ENCODE measurements at places on chromosomes 5 and 9.

- DNase-seq, result no peak
Observed at GRCh38 chr9:130212543-130213297, 40.5 kb downstream of the NCS1 start.

DNA sequence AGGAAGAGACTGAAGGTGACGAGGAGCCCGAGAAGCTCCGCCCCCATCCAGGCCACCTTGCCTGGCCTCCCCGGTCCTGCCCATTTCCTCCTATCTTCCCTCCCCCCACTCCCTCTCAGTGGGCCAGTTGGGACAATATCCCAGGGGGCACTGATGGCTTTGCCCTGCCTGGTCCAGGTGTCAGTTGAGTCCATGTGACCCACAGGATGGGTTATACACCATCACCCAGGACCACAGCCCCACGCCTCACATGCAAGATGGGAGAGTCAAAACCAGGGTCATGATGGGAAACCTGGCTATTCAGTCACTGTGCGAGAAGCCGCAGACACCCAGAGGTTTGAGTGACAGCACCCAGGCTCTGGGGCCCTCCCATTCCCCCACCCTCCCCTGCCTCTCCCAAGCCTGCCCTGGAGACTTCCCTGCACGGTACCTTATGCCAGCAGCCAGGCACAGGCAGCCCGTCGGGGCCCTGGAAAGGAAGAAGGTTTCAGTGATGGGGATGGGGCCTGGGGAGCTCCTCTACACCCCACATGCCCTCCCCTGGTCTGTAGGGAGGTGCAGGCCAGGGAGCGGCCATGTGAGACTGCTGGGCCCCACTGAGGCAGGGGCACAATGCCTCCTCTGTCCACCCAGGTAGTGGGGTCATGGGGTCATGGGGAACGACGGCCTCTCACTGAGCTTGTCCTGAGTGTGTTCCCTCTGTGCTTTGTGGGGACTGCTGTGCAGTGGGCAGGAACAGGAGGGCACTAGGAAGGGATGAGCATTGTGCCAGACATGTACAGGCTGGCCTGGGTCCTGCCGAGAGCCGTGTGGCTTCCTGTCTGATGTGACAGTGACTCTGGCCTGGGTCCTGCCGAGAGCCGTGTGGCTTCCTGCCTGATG, 6.3 kb upstream of the PHYKPL start:
- DNase-seq, result no peak

- DNase-seq, result no peak
Observed at GRCh38 chr5:41834506-41834905, 35.7 kb downstream of the OXCT1 start.

- peak; percentile 39 for DNase-seq
Observed at GRCh38 chr5:375921-376798, 54.6 kb downstream of the AHRR start.

- DNase-seq, result no peak
Observed at GRCh38 chr9:80968611-80969010, 720.7 kb downstream of the TLE1 start.

DNA sequence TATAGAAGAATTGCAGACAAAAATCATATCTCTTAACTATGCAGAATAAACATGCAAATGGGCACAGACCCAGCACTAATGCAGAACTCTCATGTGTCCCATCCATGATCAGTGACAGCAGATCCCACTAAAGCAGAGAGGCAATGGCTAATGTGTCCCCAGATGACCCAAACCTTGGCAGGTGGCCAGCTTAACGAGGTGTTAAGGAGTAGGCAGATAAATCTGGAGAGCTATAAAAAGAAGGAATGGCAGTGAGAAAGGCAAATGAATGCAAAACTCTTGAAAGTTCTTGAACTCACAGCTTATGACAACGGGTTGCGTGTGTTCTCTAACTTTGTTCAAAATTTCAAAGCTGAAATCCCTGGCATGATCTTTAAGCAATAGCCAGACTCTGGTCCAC, 265.4 kb downstream of the RASEF start:
- no peak for DNase-seq

DNA sequence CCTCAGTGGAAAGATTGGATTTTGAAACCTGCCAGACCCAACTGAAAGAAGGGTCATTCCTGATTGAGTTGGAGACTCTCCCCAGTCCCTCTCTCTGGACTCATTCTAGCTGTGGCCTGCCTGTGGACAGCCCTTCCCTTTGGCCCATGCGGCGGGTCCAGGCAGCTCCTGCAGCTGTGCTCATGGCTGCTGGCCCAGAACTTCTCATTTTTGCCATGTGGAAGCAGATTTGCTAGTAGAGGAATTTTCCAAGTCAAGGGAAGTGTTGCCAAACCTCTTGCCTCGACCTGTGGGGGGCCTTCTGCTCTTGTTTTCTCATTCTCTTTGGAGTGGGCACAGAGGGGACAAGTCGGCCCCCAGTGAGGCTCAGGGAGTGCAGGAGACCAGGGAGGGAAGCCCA, 89.2 kb downstream of the ANKRD33B start:
- peak; percentile 47 for DNase-seq

DNA sequence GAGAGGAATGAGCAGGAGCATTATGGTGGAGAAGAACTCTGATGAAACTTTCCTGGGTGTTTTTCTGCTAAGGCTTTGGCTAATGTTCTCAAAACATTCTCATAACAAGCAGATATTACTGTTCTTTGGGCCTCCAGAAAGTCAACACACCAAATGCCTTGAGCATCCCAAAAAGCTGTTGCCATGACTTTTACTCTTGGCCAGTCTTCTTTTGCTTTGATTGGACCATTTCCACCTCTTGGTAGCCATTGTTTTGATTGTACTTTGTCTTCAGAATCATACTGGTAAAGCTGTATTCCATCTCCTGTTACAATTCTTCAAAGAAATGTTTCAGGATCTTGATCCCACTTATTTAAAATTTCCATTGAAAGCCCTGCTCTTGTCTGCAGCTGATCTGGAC, 139.6 kb downstream of the MAN2A1 start:
- DNase-seq, result no peak

DNA sequence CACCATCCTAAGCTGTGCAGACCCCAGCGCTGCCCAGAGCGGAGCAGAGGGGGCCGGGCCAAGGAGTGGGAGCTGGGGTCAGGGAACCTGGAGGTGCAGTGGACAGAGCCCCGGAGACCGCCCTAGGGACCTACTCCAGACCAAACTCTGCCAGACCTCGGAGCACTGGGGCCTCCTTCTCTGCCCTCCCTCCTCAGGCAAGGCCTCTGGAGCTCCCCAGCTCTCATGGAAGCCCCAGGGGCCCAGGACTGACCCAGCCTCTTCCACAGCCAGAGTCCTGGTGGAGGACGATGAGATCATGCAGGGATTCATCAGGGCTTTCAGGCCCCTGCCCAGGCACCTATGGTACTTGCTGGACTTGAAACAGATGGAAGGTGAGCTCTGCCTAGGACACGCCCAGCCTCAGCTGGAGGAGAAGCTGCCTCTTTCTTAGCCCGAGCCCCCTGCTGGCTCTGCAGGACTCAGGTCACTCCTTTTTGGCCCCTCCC, 3.6 kb downstream of the PAEP start:
- DNase-seq, result no peak

DNA sequence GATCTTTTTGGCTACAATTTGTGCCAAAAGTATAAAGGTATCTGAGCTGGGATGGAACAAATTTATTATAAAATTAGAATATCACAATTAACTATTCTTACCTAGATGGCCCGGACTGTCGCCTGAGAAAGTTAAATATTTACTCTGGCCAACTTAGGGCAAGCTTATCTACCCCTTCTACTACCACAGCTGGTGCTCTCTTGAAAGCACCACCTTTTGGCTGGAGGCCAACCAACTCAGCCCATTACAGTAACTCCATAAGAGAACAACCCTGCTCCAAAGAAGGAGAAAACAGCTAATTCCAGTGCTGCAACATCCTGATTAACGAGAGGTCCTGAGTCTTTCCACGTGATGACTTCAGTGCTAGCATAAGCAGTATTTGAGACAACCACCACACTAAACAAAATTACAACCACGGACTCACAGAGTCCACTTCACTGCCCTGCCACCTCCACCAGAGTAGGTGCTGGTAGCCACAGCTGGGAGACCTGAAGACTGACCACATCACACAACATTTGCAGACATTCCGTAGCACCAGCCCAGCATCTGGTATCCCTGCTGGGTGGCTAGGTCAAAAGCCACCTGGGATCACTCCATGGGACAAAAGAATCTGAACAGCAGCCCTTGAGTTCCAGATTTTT, 43.2 kb downstream of the RGMB start:
- no peak for DNase-seq

- no peak for DNase-seq
Observed at GRCh38 chr5:96636046-96636445, 26.1 kb upstream of the CAST start.

GRCh38 chr9:37417857-37418618, 4.5 kb upstream of the GRHPR start:
- no peak for DNase-seq

- no peak for DNase-seq
Observed at GRCh38 chr5:134095887-134096589, 18.4 kb upstream of the TCF7 start.

DNA sequence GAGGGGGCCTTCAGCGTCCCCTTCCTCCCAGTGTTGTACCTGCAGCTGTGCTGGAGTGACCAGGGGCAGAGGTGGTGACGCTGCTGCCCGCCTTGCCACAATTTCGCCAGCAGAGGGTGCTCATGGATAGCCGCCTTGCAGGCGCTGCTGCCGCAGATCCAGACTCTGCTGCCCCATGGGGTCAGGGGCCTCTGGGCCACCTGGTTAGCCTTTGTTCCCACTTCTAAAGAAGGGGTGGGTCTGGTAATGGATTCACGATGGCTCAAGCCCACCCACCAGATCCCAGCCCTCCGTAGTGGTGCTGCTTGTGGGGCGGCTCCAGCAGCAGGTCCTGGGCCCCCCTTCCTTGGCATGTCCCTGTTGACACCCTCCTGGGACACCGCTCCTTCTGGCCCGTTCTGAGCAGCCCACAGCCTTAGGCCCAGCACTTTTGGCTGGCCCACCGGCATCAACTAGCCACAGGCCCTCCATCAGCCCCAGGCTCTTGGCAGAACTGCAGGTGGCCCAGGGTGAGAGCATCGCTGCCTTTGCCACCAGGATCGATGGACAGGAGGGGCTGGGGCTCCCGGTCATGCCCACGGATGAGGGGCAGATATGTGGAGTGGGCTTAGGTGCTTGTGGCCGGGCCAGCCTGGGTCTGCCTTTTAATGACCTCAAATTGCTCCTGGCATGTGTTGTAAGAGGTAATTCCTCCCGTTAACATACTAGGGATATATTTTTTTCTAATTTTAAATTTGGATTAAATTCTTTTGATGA, 57.2 kb downstream of the COL5A1 start:
- DNase-seq, result peak; percentile 71

- no peak for DNase-seq
Observed at GRCh38 chr5:761854-762710, 22.4 kb downstream of the ZDHHC11B start.

DNA sequence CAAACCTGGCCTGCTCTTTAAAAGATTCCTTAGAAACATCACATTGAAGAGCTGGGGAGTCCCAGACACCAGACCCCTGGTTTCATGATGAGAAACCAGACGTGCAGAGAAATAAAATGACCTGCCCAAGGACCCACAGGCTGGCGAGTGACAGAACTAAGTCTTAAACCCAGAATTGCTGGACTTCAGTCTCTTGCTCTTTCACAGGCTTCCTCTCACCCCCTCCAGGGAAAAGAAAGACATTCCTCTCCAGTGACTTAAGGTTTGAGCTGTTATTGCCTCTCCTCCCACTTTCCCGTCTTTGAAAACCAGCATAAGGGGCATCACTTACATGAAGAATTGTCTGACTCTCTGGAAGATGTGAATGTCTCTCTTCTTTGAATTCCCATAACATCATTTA, 535.2 kb downstream of the IRX1 start:
- no peak for DNase-seq

- peak; percentile 46 for DNase-seq
Observed at GRCh38 chr9:134922066-134922931, 4.6 kb upstream of the FCN1 start.

DNA sequence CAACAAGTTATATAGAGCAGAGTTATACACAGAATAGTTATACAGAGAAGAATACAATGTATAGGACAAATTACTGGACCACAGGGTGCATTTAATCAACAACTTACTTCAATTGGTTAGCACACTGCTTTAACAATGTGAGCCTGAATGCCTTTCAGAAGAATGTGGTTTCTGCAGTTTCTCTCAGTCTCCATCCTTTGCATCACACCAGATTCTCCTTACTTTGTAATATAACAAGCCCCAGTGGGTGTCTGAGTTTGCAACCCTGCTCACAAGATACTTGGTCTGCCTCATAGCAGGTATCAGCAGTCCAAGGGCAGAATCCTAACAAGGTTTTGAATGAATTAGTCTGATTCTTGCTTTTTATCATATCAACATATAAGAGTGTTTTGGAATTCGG, 114.6 kb downstream of the GABRB2 start:
- no peak for DNase-seq

DNA sequence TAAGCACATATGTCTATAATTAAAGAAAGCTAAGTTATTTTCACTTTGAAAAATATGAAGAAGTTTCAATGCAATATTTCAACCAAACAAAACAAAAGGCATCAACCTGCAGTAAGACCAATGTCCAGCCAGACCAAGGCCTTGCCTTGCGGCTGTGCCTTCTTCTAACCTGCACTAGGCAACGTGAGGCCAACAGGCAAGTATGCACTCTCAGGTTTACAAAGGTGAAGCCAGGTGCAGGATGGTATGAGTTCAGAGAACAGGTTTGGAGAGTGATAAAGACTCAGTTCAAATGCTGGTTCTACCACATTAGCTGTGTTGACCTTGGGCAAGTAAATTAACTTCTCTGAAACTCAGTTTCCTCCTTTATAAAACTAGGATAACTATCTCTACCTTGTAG, 79.3 kb downstream of the KLHL3 start:
- no peak for DNase-seq

DNA sequence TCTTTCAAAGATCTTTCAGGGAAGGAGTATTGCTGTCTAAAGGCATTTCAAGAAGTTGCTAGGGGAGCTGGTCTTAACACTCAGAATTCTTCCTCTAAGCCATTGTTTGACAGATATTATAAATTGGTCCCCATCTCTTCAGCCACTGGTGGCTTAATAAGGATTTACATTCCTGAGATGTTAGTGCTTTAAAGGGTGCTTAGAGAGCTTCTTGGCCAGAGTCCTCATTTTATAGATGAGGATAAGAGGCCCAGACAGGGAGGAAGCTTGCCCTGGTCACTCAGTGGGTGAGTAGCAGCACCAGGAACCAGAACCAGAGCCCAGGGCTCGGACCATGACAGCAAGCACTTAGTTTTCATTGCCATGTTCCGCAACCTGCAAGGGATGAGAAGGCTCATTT, 53.2 kb downstream of the GALNT10 start:
- DNase-seq, result no peak

DNA sequence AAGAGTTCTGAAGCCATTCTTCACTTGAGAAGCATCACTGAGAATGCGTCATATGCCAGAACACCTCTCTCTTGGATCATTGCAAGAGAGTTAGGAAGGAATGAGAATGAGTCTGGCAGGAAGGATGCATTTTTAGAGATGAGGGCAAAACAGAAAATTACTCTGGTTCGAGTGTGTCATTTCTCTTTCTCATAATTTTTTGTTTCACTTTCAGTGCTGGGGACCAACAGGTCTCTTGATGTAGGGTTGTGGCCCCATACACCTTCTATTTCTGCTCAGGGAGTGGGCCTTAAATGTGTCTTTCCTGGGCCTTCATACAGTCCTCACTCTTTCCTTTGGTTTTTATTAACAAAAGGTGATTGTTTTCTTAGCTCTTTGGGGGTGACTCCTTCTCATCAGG, 302.4 kb downstream of the NR3C1 start:
- DNase-seq, result no peak

- no peak for DNase-seq
Observed at GRCh38 chr5:124634741-124635323, 111.6 kb downstream of the ZNF608 start.

All from Peyer's patch (tissue), 4 donors.